ENCODE measurements at places on chromosomes 5 and 9.
A peak's percentile ranks its signal among the peaks of the same experiment; 100 is the strongest.

- no peak for DNase-seq
Observed at GRCh38 chr9:4167728-4168127, 132.1 kb downstream of the GLIS3 start.

DNA sequence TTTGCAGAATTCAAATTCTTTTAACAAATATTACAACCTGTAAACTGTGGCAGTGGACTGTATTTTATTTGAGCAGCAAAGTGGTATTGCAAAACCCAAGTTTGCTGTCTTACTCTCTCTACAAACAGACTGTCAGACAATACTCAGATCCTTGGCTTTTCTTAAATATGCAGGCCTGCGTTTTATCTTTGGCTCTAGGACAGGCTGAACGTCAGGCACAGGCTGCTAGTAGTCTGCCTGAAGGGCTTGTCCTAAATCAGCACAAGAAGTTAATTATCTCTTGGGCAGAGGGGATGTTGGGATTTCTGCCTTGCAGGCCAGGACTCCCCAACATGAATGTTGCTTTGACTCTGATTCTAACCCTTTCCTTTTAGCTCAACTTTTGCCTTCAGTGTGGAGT lies 147.5 kb downstream of the SLIT3 start:
- no peak for DNase-seq

DNA sequence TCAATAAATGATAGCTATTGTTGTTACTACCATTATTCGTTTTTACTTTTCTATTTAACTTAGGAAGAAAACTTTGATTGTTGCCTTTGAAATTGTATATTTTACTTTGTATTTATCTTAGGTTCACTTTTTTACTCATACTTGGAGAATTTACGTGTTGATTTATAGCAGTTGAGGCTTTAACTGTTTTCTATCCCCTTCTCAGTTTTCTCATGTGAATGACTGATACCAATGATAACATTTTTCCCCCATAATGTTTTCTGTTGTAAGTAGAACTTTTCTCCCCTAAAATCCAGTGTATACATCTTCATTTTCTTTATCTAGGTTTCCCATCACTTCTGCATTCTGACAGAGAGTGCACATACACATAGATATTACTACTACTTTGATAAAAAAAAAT lies 54.4 kb downstream of the FSD1L start:
- DNase-seq, result no peak

DNA sequence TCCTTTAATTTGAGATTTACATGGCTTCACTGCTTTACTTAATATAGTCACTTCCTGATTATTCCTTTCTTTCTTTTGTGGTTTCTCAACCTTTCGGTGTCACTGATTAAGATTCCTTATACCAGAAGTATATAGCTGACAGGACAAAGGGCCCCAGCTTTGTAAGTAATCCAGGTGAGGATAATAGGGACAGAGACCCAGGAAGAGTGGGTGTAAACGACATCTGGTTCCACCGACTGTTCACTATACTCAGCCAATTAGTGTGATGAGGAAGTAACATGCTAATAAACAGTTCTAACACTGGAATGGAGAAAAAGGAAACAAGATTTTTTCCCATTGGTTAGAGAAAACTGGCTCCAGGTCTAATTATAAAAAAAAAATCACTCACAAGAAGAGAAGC lies 286.3 kb upstream of the EFNA5 start:
- DNase-seq, result no peak

- no peak for DNase-seq
Observed at GRCh38 chr9:32430720-32431119, 46.3 kb downstream of the ACO1 start.

DNA sequence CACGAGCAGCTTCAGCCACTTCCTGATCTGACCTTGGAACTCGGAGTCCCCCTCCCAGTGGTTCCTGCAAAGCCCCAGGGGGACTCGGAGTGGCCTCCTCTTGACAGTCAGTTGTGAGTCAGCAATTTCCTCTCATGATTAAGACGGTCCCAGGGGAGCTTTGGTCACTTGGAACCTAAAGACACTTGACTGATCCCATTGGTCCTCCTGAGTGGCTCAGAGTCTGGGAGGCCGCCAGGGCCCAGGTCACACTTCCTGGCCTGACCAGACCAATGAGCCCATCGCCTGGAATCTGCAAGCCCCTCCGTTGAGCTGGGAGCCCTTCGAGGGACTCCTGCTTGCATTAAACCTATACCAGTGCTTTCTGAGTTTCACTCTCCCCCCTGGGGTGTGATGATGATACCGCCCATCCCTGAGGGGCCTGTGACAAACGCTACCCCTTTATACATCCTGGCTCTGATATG lies 29.1 kb downstream of the TSPAN17 start:
- no peak for DNase-seq

DNA sequence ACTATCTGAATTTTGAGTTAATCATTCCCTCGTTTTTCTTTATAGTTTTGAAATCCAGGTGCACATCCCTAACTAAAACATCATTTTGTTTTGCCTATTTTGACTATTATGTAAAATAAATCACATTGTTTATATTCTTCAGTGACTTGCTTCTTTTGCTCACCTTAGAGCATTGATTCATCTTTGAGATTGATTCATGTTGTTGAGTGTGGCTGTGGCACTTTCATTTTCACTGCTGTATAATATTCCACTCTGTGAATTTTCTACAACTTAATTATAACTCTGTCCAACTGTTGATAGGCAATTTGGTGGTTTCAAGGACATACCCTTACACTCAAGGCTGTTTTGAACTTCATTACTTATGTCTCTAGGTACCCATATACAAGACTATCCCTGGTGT lies 12.5 kb downstream of the NKX2-5 start:
- no peak for DNase-seq

GRCh38 chr5:176996780-176997179 lies 9.8 kb downstream of the UIMC1 start:
- no peak for DNase-seq

DNA sequence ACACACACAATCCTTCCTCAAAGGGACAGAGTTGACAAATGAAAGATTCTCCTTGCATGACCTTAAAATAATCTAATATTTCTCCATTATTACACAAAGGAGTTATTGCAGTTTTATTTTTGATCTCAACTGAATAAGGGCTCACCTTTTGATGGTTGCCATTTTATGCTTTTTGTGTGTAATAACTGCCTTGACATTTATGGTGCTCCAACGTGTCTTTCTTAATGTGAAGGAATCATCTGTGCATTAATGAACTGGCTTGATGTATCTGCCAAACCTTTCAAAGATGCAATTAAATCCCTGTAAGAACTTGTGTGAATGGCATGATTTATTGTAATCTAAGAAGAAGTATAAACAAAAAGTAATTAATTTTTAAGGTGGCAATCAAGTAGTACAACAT lies 1519.8 kb upstream of the CDH9 start:
- no peak for DNase-seq

DNA sequence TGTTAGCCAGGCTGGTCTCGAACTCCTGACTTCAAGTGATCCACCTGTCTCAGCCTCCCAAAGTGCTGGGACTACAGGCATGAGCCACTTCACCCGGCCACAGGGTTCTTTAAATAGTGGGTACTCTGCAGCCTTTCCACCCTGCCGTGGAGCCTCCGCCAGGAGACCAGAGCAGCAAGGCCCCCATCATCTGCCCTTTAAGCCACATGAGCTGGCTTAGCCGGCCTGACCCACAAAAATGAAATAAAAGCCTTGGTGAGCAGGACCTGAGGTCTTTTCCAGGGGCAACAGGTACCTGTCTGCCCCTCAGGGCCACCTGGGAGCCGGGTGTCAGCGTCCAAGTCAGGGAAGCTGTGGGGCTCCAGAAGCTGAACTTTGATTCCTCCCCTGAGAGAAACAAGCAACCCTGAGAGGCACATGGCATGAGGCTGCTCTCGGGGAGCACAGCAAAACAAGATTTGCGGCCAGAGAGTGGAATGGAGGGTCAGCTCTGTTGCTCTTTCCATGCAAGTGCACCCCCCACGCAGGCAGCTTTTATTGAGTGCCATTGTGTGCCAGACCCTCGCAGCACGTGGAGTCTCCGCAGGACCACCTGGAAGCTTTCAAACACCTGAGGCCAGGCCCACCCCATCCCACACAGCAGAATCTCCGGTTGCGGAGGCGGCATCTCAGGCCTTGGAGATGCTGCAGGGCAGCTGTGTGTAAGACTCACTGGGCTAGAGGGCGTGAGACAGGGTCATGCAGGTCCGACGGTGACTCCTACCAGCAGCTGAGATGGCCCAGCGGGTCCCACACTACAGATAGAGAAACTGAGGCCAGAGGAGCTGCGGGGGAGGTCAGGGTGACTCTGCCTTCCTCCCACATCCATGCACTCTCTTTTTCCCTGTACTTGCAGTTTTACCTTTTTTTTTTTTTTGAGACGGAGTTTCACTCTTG lies 4.8 kb upstream of the WNK2 start:
- no peak for DNase-seq

DNA sequence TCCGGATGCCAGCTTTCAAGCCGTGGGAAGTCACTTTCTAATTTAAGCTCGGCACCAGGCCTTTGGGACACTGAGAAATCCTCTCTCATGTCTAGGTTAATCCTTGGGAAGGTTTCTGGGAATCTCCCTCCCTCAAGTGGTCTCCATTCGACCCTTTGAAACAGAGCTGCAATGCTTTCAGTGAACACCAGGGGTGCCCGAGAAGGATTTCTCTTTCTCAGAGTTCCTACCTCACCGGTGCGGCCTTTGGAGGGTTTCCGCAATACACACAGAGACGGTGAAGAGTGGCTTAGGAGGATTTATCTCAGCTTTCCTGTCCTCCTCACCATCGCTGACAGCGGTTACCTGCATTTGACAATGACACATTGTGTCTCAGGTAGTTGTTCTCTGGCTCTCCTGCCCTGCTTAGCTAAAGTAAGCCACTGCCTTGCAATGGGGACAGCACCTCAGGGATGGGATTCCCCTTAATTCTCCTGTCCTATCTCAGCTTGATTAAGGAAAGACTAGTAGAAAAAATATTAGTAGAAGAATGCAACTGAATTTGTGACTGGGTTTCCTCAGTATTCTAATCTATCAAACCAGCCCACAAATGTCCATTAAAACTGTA lies 180.6 kb downstream of the GABRG2 start:
- no peak for DNase-seq

DNA sequence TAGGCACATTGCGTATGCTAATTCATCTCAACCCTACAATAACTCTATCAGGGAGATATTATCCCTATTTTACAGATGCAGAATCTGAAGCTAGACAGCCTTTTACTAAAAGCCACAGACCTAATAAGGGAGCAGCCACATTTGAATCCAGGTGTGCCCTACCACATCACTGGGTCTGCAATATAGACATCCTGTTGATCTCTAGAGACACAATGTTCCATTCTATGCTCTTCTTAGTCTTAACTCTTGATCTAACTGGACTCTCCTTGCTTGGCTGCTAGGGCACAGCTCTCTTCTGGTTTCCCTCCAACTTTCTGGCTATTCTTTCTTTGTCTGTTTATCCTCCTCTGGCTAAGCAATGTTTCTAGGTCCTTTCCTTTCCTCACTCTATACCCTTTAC lies 1.4 kb upstream of the SPATA6L start:
- no peak for DNase-seq

- no peak for DNase-seq
Observed at GRCh38 chr5:179862296-179862695, 3.7 kb upstream of the MRNIP start.

DNA sequence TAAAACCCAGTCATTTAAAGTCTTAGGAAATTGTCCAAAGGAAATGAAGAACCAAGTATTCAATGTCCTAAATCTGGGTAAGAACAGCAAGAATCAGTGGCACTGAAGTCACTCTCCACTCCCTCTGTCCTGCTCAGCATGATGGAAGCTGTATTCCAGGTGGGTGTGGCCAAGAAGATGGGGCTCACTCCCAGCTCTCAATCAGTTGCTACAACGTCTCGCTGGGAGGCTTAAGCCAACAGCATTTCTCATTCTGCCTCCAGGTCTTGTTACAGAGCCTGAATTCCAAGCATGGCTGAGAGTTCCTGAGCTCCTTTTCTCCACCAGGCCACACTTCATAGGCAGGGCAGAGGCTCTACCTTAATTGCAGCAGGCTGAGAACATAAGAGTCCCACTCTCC lies 41.2 kb upstream of the TRIO start:
- no peak for DNase-seq

DNA sequence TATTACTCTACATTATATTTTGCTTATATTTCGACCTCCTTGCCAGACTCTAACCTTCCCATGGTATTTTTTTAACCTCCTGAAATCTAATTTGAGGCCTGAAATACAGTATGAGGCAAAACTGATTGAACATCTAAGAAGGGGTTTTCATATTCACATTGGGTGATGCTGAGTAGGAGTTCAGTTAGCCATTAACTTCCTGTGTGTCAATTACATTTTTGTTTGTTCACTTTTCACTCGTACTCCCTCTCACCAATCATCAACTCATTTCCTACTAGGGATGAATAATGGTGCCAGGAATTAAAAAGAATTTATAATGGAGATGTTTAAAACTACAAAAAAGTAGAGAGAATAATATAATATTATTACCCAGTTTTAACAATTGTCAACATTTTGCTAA lies 27.6 kb upstream of the GLRA1 start:
- DNase-seq, result no peak

DNA sequence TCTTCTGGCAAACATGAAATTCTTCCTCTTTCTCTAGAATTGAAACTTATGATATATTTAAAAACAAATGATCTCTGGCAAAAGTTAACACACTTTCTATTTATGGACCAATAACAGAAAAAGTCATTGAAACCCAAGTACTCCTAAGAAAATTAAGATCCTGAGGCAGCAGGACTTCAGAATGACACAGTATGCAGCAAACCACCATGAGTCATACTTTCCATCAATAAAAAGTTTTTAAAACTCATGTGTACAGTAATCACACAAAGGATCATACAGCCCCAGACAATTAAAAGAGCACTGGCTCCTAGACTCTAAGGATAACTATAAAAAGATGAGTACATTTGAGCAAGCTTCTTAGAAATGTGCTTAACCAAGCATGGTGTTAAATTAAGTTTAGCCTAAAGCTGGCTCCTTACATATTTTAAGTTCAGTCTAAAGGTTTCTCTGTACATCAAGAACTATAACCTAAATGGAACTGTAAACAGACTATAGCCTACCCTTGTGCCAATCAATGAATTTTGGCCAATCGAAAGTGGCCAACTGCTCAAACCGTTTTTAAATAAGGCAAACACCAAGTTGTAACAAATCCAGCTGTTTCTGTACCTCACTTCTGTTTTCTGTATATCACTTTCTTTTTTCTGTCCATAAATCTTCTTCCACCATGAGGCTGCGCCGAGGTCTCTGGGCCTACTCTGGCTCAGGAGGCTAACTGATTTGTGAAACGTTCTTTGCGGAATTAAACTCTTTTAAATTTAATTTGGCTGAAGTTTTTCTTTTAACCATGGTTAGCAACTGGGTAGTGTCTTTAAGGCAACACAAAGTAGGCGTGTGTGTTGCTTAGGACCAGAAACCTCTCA lies 232.1 kb upstream of the PIK3R1 start:
- peak; percentile 78 for DNase-seq

- no peak for DNase-seq
Observed at GRCh38 chr5:177426566-177427210, at the start of gene GRK6. GRK6 (plus strand) TSS chr5:177426676; CDS start chr5:177426846, 170 bp downstream.

DNA sequence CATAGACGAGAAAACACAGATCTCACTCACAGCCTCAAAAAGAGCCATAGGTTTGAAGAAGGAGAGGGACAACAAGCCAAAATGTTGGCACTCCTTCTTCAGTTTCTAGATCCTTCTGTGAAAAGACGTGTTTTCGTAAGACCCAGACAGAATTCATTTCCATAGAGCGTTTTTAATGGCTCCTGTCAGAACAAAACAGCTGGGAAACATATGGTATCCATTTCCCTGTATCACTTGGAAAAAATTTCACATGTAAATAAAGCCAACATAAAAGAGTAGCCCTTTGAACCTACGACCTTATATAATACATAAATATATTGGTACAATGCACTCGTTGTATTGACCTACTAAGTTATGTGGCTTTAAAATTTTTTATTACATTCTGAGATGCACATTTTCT lies 108.1 kb downstream of the SNCAIP start:
- DNase-seq, result no peak
